Hematopoietic multipotent progenitor cell treated with erythropoietin and hydrocortisone succinate and interleukin-3 and kit ligand, for 17 days (in vitro differentiated cells): ENCODE measurements at places on chromosomes 16 and 17.
A peak's percentile ranks its signal among the peaks of the same experiment; 100 is the strongest.

DNA sequence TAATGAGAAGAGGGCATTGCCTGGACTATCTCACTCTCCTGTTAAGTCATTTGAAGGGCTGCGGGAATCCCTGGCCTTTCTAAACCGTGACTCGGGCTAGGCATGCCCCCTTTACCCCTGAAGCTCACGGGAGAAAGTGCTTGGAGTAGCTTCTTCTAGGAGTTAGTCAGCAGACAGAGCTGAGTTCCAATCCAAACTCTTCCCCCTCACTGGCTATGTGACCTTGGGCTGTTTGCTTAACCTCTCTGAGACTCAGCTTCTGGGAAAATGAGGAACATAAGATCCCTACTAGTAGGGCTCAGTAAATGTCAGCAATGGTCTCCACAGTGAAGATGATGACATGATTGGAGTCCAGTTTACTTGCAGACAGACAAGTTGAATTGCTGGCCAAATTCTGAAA, 5.7 kb upstream of the B9D1 start:
- no peak for DNase-seq

DNA sequence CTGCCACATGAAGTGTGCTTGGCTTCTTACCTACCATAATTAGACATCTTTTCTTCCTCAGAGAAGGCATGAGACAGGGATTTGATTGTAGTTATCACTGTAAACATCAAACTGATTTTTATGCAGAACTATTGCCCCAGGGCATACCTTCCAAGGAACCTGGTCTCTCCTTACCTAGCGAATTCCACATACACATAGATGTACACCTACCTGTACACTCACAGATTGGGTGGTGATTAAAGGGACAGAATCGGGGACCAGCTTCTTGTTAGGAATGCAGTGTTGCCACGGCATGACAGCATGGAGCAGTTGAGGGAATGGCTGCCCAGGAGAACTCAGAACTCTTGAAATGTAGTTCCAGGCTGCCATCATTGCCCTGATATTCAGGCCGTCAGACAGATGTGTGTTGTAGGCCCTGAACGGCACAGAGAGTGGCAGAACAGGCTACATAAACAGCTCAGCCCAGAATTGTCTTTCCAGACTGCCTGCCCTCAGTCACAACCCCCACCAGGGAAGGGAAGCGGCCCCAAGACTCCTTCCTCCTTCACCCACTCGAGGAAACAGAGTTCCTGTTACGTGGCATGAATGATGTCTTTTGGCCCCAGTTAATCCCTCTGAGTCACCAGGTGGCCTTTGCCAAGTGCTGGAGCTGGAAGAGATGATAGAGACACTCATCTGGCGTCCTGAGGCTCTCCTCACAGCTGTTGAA, 17.8 kb upstream of the NAGLU start:
- peak; percentile 89 for DNase-seq

GRCh38 chr17:44223541-44224071, 4.1 kb upstream of the UBTF start:
- no peak for DNase-seq

- DNase-seq: no peak
These were observed 2.0 kb downstream of the CCDC102A start for GRCh38 chr16:57534337-57534880.

DNA sequence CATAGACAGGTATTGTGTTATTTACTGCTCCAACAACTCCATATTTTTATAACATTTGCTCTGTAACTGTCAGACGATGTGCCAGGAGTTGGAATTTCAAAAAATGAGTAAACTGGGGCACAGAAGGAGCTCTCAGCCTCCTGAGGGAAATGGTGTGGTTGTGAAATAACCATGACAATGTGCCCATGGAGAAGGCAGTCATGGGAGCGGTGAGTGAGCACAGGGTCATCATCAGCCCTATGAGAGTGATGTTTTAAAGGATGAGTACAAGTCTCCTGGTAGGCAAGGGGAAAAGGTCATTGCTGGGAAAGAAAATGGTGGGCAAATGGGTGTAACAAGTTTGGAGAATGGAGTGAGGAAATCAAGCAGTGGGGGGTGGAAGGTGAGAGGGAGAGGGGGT, 115.0 kb upstream of the SEC14L1 start:
- DNase-seq: no peak

- DNase-seq: no peak
These were observed 142.0 kb downstream of the SSH2 start for GRCh38 chr17:29787995-29788394.

DNA sequence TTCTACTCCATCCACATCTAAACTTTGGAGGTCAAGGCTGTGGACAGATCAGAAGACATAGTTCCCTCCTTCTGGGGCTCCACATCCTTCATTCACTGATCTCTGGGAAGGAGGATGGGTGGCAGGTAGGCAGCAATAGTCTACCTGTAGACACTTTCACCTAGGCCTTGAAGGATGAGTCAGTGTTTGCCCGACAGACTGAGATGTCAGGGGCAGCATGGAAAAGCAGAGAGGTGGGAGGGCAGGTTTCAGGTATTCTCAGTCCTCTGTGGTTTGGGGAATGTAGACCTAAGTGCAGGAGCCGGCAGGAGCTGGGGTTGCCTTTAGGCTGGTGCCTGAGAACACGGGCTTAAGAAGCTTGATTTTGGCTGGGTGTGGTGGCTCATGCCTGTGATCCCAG, 171.9 kb upstream of the ZNF267 start:
- DNase-seq: no peak

DNA sequence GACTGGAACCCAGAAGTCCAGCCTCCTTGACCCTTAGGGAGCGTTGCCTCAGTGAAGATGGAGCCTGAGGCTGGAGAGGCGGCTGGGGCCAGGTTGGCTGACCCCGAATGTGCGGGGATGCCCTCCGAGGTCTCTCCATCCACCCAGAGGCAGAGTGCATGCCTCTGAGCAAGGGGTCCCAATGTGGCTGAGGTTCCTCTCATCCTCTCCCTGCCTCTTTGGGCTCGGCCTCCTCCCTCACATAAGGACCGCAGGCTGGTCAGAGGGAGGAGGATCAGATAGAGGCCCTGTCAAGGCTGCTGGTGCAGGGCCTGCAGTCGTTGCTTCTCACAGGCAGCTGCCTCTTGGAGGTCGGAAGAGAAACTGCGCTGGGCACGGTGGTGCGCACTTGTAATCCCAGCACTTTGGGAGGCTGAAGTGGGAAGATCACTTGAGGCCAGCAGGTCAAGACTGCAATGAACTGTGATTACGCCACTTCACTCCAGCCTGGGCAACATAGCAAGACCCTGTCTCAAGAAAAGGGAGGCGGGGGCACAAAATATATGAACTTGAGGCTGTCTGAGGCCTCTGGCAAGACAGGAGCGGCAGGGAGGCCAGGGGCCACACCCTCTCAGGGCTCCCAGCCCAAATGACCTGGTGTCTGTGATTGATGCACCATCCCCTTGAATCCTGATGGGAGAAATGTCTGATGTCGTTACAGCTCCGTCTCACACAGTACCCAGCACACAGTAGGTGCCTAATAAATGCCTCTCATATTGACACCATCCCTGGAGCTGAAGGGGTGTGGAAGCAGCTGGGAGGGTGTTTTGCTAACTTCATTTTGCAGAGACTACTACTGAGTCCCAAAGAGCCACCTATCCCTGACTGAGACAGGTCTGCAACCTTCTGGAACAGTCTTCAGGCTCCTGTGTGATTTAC, 220.1 kb upstream of the GSE1 start:
- no peak for DNase-seq

- no peak for DNase-seq
These were observed 176.2 kb upstream of the FAM20A start for GRCh38 chr17:68777243-68777855.

DNA sequence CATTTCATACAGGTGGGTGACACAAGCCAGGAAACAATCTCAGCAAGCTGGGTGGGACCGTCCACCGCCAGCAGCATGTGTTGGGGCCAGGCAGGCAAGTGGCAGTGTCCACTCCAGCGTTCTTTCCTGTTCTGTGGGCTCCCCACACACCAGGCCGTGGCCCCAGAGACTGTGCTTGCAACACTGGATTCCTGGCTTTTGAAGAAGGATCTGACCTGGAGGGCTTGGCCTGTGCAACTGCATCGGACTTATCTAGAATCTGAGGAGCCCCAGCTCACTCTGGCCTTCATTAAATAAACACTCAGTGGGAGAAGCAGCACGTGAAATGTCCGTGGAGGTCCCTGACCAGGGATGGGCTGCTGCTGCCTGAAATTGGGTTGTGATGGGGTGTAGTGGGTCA, 3.2 kb downstream of the KSR1 start:
- no peak for DNase-seq

GRCh38 chr16:49858200-49859124, 2.5 kb upstream of the ZNF423 start:
- DNase-seq: no peak

DNA sequence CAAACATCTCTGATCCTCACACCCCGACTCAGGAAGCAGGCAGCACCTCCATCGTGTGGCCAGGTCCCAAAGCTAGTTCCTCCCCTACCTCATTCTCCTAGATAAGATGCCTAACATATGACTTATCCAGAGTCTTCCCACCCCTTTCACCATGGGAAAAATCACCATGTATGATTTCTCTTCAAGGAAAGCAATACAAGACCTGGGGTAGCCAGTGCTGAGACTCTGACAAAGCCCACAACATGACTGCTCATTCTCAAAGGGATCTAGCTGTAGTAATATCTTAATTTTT, 45.1 kb downstream of the CMTM4 start:
- DNase-seq: no peak

DNA sequence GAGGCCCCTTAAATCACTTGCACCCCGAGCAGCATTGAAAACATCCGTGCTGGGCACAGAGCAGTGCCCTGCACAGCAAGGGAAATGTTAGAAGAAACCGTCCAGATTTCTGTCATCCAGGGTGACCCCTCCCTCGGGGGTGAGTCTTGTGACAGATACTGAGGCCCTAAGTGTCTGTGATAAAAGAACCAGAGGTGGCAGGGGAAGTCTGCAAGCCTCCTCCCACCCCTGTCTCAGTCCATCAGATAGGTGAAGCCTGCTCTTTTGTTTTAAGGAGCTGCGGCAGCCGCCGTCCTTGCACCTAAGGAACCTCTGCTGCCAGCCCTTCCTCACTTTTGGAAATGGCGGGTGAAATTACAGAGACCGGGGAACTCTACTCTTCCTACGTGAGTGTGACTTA, 845 bp upstream of the NAT9 start:
- DNase-seq: no peak

DNA sequence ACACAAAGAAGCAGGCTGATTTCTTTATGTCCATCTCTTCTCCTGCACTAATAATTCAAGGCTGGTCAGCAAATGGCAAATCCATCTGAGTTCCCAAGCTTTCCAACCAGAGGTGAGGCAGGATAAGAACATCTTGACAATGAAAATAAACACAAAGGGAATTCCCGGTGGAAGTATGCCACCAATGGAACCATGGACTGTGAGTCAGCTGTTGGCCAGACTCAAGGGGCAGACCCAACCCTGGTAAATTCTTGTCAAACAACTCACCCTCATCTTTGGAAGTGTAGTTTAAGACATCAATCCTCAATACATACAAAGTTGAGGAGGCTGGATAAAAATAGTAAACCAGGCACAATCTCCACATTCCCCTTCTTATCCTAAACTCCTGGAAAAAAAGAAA, 74.3 kb upstream of the CES5A start:
- DNase-seq: no peak

GRCh38 chr16:86761111-86762031, 183.0 kb downstream of the FOXL1 start:
- no peak for DNase-seq

GRCh38 chr16:11743308-11744074, 834 bp upstream of the TXNDC11 start:
- peak; percentile 23 for DNase-seq

DNA sequence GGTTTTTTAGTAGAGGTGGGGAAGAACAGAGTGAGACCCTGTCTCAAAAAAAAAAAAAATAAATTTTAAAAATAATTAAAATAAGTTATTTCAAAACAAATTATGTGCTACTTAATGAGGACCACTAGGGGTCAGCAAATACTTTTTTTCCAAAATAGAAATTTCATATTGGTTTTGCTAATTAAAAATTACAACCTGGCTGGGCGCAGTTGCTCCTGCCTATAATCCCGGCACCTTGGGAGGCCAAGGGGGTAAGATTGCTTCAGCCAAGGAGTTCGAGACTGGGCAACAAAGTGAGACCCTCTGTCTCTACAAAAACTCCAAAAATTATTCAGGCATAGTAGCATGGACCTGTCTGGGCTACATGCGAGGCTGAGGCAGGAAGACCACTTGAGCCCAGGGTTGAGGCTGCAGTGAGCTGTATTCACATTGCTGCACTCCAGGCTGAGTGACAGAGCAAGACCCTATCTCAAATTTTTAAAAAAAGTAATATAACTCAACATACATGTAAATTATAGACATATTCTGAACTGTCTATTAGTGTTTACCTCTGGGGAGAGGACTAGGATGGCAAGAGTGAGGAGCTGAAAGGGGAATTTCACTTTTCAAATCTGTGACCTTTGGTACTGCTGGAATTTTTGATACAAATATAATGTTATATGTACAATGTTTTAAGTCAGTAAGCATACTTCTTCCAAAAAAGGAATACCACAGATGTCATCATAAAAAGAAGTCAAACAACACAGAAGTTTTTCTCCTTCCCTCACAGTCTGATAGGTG, 8.1 kb downstream of the MEIOB start:
- DNase-seq: peak; percentile 59

DNA sequence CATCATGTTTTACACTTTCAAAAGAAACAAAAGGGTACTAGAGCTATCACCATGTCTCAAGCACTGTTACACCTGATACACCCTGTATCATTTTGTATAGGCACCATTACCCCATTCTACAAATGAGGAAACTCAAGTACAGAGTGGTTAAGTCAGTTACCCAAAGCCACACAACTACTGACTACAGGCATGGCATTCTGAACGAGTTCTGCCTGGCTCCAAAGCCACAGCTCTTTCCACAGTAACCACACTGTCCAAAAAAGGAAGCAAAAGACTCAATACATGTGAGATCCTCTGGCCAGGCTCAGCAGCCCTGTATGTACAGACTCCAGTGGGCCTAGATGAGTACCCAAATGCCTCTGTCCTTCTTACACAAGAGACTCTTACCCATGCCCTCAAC, 4.7 kb downstream of the DYNC1LI2 start:
- no peak for DNase-seq

GRCh38 chr16:54718376-54718775, 212.3 kb upstream of the IRX5 start:
- DNase-seq: no peak
